Endothelial cell (in vitro differentiated cells): ENCODE measurements at places on chromosomes 13 and 19. TPM values are rescaled to one million over a fixed set of nuclear protein-coding genes. Genes with fewer than 3 reads are reported as not detected.

DNA sequence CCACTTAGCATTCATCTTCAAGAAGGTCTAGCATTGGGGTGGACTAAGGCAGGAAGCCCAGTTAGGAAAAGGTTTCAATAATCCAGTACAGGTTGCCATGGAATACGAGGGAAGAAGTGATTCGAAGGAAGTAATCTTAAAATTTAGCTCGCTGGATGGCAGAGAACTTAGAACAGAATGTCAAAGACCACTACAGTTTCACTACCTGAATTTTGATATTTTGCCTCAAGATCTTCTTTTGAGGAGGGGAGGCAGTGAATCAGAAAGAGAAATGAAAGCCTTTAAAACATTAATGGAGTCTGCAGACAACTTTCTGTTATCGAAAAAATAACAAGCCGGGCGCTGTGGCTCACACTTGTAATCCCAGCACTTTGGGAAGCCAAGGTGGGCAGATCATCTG is 7.0 kb upstream of the RAB8A start:
- DNase-seq, result no peak

DNA sequence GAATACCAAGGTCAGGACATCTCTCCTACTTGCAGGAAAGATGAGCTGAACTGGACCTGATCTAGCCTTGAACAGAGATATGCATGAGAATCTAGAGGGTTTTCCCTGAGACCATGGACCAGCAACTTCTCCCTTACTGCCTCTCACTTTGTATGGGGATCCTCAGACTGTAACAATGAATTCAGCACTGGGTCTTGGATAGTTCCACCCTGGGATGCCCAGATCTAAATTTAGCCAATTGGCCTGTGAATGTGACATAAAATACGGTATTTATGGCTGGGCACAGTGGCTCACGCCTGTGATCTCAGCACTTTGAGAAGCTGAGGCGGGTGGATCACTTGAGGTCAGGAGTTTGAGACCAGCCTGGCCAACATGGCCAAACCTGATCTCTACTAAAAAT is 15.3 kb upstream of the LILRA2 start:
- no peak for DNase-seq

DNA sequence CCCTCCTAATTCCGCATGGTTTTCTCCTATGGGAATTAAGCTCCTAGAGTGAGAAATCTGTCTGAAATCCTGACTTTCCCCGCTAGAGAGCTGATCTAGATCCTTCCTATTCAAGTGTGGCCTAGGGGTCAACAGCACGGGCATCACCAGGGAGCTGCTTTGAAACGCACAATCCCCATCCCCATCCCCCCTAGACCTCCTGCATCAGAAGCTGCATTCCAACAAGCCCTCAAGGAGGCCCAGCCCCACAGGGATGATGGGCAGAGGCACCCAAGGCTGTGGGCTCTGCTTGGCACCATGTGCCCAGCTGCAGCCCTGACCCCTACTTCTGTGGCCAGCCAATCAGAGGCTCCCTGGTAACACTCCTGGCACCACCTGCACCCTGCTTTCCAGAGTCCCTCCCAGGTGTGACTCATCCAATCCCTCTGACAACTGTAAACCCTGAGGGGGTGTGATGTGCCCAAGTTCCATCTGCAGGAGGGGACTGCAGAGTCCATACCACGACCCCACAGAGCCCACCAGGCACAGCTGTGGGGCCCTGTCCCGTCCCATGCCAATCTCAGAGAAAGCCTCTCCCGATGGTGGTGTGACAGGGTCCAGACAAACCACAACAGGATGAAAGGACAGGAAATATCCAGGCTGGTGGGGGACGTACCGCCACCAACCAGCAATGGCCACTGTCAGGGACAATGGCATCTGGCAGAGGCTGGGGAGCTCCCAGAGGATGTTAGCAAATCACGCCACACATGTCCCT is 19.8 kb upstream of the SLC35E1 start:
- DNase-seq, result no peak

GRCh38 chr13:53136554-53137215 is 108.1 kb downstream of the OLFM4 start:
- DNase-seq, result no peak

- DNase-seq, result no peak
Measured at GRCh38 chr13:41413872-41414271, 43.5 kb upstream of the RGCC start.

DNA sequence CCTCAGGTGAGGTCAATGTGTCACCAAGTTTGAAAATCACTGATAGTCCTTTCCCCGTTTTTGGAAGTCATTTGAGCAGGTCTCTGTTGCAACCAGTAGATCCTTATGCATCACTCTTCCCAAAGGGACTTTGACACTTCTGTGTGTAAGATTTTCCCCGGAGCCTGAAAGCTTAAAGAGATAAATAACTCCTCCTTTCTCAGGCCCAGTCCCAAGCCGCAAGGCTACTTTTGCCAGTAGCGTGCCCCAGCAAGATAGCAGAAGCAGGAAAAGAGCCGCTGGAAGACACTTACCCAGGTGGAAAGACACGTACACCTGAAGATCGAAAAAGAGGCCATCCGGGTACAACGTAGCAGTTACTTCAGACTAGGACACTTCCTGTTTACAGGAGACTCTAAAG is 106.9 kb downstream of the CYSLTR2 start:
- no peak for DNase-seq

- DNase-seq, result no peak
Measured at GRCh38 chr13:113989585-113990300, 15.9 kb upstream of the C13orf46 start.

GRCh38 chr19:28210886-28211285 is 1002.1 kb downstream of the UQCRFS1 start:
- no peak for DNase-seq

DNA sequence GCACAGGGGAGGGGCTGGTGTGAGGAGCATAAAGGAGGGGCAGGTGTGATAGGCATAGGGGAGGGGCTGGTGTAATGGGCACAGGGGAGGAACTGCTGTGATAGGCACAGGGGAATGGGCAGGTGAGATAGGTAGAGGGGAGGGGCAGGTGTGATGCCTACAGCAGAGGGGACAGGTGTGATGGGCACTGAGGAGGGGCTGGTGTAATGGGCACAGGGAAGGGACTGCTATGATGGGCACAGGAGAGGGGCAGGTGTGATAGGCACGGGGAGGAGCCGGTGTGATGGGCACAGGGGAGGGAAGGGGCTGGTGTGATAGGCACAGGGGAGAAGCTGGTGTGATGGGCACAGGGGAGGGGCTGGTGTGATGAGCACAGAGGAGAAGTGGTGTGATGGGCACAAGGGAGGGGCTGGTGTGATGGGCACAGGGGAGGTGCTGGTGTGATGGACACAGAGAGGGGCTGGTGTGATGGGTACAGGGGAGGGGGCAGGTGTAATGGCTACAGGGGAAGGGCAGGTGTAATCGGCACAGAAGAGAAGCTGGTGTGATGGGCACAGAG is 39.5 kb upstream of the POP4 start:
- DNase-seq, result no peak

- DNase-seq, result no peak
Measured at GRCh38 chr19:39407660-39408391, 1.2 kb downstream of the ZFP36 start.

DNA sequence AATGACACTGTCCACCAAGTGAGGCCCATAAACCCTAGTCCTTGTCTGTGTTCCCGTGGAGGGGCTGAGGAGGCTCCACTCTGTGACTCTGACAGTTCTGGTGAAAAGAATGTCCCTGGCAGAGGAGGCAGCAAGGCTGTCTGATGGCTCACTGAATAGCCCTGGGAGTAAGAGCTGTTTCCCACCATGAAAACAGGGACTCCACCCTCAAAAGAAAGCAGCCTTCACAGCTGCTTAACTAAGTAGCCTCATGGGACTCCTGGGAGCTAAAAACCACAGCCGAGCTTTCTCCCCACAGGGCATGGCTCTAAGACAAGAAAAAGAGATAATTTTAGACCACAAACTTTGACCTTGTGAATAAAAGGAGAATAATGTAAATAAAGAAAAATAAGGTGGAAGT is 135.1 kb upstream of the FRY start:
- DNase-seq, result no peak

GRCh38 chr13:100751826-100752225 is 77.2 kb upstream of the TMTC4 start:
- DNase-seq, result no peak

DNA sequence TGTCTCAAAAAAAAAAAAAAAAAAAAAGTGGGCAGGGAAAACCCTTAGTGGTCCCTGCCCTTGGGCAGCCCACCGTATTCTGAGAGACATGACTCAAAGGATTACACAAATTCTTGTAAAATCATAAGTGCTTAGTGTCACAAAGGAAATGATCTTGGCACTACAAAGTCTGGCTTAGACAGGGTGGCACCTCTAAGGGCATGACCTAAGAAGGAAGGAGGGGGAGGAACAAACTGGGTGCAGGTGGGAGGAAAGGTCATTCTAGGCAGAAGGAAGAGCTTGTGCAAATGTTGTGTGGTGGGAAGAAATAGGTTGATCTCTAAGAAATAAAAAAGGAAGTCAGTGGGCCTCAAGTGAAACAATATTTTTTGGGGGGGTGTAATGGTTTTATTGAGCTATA is 10.4 kb downstream of the PNPLA6 start:
- no peak for DNase-seq

- DNase-seq, result no peak
Measured at GRCh38 chr13:33207615-33207961, 78.0 kb downstream of the STARD13 start.

DNA sequence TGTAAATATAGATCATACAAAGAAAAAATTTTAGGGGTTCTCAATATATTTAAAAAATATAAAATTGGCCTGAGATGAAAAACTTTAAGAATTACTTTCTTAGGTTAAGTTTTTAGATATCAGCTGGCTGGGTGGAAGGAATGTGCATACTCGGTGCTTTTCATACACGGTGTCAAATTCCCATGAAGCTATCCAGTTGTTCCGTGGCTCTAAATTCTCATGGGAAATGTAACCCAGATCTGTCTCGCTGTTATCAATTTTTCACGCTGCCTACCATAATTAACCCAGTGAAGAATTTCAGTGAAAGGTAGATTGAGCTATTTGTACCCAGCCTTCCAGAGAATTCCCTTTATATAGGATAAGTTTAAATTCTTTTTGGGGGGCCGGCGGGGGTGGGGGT is 11.6 kb upstream of the ZNF835 start:
- no peak for DNase-seq

The PEAK3 gene
- 0.97 TPM for total RNA-seq

The PEG3 gene
- not detected for total RNA-seq

The KLK3 gene
- total RNA-seq, result not detected

The FFAR1 gene
- total RNA-seq, result not detected

The VMAC gene
- total RNA-seq, result 8.9 TPM
